Fibroblast of skin of right biceps (primary cell): ENCODE measurements at places on chromosomes 7 and 10.

GRCh38 chr7:79713276-79713675, 259.8 kb upstream of the MAGI2 start:
- no peak for DNase-seq

- no peak for DNase-seq
These were observed 11.7 kb upstream of the ZNF862 start for GRCh38 chr7:149826344-149827088.

- DNase-seq, result peak; percentile 24
These were observed 38.8 kb upstream of the GRB10 start for GRCh38 chr7:50821457-50822008.

DNA sequence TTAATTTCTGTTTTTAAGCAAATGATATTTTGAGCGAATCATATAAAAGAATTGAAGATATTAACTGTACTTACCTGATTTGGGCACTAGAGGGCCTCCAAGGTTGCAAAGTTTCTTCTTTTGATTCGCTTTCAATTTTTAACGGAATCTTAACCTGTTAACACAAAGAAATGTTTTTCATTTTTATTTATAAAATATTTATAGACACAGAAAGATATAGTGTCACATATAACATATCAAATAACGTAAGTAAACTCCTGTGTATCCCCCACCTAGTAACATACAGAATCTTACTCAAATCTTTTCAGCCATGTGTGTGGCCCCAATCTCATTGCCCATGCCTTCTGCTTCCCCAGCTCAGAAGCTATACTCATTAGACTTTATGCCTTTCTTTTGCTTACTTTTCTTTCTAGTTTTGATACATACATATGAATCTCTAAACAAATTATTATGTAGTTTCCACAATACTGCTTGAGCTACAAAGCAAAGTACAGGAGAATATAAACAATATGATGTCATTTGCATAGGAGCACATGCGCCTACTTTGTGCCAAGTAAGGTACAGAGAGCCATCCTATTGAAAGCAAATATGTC, 49.5 kb upstream of the ZPBP start:
- DNase-seq, result peak; percentile 35

- DNase-seq, result peak; percentile 71
These were observed 10.6 kb upstream of the LYZL2 start for GRCh38 chr10:30639946-30640786.

DNA sequence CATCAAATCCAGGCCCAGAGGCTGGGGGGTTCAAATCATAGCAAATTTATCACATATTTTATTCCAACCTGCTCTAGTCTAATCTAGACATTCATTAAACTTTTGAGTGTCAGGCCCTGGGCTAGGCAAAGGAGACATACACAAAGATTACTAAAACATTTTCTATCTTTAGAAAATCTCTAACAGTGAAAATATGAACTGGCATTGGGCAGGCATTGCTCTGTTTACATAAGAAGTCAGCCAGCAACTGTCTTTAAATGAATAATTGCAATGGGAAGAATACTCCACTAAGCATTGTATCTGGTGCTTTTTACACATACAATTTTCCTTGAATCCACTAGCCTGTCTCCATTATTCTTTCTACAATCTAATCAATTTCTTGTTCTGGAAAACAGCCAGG, 222.5 kb upstream of the LRRN3 start:
- no peak for DNase-seq

DNA sequence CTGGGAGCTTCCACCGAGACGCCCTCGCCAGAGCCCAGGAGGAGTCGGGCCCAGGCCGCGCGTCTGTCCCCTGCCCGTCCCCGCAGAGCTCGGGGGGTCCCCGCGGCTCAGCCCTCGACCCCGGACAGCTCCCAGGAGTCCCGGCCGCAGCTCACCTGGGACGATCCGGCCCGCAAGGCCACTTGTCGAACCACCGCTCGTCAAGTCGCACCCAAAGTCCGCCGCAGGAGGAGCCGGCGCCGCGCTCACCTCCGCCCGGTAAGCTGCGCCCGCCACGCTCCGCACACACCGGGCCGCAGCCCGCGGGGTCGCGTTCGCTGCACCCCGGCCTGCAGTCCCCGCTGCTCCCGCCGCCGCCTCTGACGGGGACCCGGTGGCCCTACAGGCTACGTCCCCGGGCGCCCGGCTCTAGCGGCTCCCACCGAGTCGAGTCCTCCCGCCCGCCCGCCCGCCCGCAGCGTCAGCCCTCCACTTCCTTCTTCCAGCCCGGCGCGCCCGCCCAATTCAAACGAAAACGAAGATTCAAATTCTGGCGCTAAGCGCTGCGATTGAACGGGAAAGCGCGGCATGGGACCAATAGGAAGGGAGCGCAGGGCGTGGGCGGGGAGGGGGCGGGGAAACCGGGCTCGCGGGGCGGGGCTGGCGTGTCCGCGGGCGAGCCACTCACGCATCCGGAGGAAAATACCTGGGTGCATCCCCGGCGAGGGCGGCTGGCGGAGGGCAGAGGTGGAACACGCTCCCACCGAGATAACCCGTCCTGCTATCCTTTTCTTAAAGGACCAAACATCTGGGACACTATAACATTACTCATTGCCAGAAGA, at the start of gene MKI67:
MKI67 (minus strand) TSS at position 480 of the 821 bp plus-strand sequence. CDS start 756 bp downstream, outside the sequence.
- DNase-seq, result peak; percentile 93

DNA sequence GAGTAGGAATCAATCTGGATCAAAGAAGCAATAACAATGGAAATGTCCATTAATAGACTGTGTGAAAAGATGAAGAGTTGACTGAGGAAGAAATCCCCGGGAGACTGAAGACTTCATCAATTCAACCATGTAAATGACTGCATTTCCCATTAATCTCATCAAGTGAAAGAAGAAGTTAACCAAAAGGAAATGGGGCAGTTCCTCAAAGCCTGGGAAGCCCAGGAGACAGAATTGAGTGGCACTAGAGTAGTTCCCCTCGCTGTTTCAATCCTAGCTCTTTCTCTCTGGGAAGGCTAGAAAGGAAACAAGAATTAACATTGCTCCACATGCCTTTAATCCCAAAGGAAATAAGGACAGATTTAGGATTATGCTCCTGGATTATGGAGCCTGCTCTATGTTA, 4.8 kb upstream of the OR6V1 start:
- no peak for DNase-seq

DNA sequence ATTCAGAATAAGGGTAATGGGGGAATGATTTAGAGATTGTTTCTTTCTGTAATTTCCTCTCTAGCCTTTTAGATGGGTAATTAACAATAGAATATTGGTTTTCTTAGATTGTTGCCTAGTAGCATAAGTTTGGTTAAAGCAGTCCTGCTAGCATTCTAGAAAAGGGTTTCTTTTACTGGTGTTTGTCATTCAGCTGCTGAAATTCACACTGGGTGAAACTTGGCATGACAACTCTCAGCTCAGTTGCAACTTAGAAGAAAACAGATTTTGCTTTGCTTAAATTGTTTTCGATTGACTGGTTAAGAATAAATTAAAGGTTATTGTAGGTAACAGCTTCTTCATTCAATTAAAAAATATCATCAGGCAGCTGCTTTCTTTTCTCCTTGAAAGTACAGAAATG, 25.1 kb upstream of the PDK4 start:
- no peak for DNase-seq

DNA sequence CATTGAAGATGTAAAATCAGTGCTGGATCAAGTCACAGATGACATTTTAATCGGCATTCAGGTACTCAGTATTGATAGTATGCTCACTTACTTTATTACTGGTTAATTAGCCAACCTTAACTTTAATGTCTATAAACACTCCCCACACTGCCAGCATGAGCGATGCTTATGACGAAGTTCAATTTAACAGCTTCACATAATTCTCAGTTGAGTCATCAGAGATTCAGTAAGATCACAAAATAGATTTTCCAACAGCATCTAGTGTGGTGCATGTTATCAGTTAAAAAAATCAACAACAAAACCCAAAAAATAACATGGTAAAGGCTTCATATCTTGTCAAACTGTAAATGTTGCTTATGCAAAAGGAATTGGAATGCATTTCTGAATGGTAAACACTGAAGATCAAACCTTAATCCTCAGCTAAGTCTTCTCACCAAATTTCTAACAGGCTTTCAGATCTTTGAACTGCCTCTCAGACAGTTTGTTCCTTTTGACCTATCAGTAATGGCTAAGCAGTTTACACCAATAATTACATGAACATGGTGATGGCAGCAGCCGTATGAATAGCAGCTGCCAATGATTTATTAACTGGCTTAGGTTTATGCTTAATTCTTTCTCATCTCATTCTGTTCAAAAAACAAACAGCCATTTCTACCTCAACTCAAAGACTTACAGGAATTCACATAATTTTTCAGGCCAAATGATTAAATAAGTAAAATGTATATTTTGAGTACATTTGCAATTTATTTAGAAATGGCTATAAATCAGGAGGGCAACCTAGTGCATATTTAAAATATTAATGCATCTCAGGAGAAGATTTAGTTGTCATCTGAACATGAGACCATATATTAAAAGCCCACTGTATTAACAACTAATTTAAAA, 98.5 kb downstream of the CABCOCO1 start:
- DNase-seq, result peak; percentile 87

- DNase-seq, result no peak
These were observed 93.5 kb upstream of the GJD4 start for GRCh38 chr10:35511647-35512046.

GRCh38 chr10:18649364-18649959, 1.9 kb downstream of the NSUN6 start:
- no peak for DNase-seq

- DNase-seq, result no peak
These were observed 15.5 kb upstream of the PSMG3 start for GRCh38 chr7:1585142-1585981.

GRCh38 chr10:88455831-88456230, 127.3 kb downstream of the RNLS start:
- no peak for DNase-seq

- no peak for DNase-seq
These were observed 764 bp upstream of the FAM131B start for GRCh38 chr7:143363016-143363937.

DNA sequence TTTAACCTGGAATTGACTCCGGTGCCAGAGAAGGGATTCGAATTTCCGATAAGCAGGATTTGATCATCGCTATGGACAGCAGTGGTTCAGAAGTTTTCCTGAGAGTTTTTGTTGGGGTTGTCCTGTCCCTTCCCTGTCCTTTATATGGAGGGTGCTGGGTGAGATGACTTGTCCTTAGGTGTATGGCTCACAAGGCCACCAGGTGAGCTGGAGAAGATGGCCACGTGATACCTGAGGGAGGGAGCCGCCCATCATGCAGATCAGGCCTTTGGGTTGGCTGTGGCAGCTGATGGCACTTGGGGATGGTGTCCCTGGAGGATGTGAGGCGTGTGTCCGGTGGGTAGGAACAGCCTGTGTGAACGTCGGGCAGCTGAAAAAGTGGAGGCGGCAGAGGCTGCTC, 187.7 kb downstream of the PTPN20 start:
- no peak for DNase-seq

- DNase-seq, result peak; percentile 30
These were observed 136.2 kb downstream of the PRPF18 start for GRCh38 chr10:13722747-13723653.

DNA sequence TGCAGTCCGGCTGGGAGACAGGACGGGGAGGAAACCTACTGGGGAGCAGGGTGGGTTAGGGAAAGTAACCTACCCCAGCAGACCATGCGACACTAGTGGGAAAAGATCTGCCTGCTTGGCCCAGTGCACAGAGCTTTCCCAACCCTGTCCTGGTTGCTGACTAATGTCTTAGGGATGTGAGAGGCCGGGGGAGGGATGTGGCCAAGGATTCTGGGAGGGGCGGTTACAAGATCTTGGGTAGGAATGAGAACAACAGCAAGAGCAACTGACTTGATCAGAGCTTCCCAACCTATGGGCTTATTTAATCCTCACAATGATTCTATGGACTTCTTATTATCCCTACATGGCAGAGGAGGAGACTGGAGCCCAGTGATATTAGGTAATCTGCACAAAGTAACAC, 24.0 kb upstream of the EIF5AL1 start:
- peak; percentile 95 for DNase-seq

GRCh38 chr10:6054884-6055283, 7.3 kb downstream of the IL2RA start:
- no peak for DNase-seq

GRCh38 chr7:34227525-34227924, 322.2 kb downstream of the BMPER start:
- DNase-seq, result no peak

GRCh38 chr7:22468609-22469008, 31.4 kb downstream of the STEAP1B start:
- DNase-seq, result no peak

GRCh38 chr7:101747879-101748345, 69.5 kb upstream of the CUX1 start:
- DNase-seq, result no peak

- no peak for DNase-seq
These were observed 4.8 kb upstream of the REPIN1 start for GRCh38 chr7:150363872-150364271.

GRCh38 chr7:24764972-24765744, 7.9 kb upstream of the GSDME start:
- DNase-seq, result no peak

- peak; percentile 56 for DNase-seq
These were observed at the start of gene IL15RA for GRCh38 chr10:5977471-5978229. IL15RA (minus strand) TSS chr10:5977543; CDS start chr10:5977492, 51 bp downstream.

- no peak for DNase-seq
These were observed 18.3 kb downstream of the C7orf25 start for GRCh38 chr7:42893346-42894240.

GRCh38 chr10:78312197-78313047, 278.8 kb downstream of the RPS24 start:
- DNase-seq, result peak; percentile 53

- peak; percentile 64 for DNase-seq
These were observed 15.4 kb upstream of the TMEM243 start for GRCh38 chr7:87234949-87235348.

GRCh38 chr10:10315989-10316388, 701.7 kb upstream of the CELF2 start:
- no peak for DNase-seq

DNA sequence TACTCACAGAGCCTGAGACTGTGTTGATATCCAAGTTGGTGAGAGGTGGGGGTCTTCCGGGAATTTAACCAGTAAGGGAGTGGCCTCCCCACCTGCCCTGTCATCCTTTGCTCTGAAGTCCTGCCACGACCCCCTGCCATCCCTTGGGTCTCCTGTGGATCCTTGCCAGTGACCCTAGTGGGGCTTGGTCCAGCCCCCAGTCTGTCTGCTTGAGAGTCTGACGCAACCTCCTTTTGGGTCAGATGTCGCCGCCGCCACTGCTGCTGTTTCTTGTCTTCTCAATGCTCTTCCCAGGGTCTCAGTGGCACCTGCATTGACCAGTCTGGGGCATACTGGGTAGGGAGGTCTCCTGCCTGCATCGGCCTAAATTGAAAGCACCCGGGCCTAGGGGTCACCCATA, 28.8 kb downstream of the PAX2 start:
- no peak for DNase-seq

DNA sequence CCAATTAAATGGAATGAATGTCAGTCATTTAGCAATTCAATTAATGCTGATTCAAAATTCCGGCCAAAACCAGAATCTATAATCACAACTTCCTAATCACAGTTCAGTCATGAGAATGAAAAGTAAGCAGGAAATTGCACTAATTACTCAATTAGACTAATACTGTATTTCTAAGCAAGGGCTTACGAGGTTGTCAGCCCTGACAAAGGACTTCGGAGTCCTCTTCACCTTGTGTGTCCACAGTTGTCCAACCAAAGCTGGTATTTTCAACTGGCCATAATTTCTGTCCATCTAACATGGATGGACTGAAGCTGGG, 17.4 kb downstream of the CPA1 start:
- no peak for DNase-seq

GRCh38 chr10:86373251-86373650, 6.7 kb upstream of the GRID1 start:
- DNase-seq, result no peak
